ENCODE measurements at places on chromosomes 3 and 15.

DNA sequence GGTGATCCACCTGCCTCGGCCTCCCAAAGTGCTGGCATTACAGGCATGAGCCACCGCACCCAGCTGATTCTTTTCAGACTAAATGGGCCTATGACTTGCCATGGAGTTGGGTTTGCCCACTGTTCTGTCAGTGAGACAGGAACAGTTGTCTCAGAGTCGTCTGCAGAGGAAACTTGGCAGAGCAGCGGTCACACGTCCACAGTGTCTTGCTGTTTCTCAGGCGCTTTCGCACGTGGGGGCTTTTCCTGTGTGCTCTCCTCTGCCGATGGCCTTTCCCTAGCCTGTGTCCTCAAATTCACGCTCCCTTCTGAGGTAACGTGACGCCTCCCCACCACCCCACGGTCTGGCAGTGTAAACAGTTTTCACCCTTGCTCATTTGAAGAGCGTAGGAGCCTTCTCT lies 11.3 kb downstream of the TMEM44 start:
- no peak for DNase-seq

DNA sequence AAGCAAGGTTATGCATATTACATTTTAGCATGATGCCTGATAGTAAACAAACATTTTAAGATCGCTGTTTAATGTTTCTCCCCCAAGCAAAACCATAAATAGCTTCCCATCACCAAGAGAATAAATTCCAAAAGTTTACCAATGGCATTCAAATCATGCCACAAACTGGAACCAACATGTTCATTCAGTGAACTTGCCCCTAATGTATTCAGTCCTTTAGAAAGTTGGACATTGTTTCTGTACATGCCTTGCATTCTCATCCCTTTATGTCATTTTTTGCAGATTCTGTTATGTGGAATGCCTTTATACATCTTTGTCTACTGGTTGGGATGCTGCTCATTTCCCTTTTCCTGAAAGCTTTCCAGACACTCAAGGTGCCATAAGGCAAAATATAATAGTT lies 105.5 kb downstream of the PYDC2 start:
- peak; percentile 20 for DNase-seq

DNA sequence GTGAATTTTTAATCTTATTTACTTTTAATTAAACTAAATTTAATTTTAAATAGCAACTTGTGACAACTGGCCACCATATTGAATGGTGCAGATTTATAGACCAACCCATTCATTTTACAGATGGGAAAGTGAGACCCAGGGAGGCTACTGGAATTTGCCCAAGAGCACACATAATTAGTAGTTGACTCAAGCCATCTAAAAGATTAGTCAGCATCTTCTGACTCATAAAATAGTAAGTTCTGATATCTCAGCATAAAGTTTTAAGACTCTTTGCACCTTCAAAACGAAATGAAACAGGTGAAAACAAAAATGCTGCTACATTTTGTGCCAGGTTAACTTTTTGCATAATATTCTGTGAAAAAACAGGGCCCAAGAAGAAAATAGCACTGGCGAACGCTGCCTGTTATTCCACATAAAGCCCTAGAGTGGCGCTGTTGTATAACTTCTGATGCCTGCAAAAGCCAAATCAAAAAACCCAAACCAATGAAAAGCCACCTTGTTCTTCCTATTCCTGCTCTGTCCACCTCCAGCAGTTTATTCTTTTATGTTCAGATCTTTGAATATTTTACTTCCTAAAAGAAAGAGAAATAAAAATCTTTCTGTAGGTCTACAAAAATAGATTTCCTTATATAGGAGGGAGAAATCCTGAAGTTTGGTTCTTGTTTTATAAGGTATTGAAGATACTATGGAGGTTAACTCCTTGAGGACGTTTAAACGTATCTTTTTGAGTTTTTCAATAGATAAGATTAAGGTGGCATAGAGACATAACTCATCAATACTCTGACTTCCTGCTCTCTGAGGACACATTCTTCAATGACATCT lies 62.8 kb downstream of the OTOL1 start:
- peak; percentile 39 for DNase-seq

DNA sequence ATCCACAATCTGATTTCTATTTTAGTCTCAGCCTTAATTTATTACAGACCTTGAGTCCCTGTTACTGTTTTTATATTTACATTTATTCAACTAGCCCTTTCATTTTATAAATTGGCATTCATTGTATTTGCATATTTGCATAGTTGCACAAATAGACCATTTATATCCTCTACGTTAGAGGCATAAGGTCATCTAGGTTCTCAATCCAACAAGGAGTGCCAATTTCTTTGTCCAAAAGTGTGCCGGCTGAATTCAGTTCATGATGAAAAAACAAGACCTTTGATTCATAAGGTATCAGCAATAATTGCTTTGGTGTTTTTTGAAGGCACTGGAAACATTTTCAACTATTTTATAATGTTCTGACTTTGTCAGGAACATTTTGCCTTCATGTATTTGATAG lies 33.9 kb upstream of the NANOGP8 start:
- no peak for DNase-seq

All from fibroblast of skin of scalp (primary cell).